ENCODE measurements at places on chromosomes 16 and 17.

DNA sequence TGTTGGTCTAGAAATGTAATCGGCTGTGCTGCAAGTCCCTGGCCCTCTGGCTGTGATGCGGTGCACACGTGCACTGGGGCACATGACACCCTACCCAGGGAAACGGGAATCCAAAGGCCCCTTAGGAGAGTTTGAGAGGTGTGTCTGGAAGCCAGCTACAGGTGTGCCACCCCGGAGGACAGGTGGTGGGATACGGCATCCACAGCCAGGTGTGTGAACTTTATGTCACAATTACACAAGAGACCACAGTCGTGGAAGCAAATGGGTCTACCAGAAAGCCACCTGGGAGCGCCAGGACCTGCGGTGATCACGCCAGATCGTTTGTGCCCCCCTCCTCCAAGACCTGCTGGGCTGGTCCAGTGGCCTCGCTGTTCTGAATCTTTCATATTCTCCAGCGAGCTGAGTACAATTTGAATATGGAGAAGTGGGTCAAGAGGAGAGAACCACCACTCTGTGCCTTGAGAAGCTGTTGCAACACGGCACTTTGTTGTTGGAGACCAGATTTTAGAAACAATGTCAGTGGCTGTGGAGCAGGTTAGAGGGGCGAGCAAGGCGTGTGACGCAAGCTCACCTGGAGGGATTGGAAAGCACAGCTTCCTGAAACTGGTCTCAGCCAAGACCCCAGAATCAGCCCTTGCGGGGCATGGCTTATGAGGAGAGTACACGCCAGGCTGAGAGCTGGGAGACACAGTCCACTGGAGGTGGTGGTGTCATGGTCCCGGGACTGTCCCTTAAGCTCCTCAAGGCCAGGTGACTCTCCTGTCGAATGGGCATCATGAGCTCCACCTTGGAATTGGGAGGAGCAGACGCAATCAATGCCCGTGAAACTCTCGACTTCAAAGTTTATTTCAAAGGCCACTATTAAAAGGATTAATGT lies 37.4 kb downstream of the COX4I1 start:
- no peak for DNase-seq

DNA sequence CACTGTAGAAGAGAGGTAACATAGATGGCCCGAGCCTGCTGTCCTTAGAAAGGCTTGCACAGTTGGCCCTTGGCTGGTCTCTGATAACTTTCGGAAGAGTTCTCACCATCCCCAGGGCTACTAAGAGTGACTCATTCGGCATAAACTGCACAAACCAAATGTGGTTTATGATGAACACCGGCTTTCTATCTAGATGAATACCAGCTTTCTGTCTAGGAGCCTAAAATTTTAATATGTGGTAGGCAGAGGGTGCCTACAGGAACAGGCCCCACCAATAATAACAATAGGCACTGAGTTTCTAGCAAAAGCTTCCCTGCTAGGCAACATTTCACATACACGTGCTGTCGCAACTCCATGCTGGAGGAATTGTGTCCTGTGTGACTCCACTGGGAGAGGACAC lies 15.4 kb downstream of the CNOT1 start:
- no peak for DNase-seq

GRCh38 chr17:37849617-37849972 lies 74.6 kb upstream of the TBC1D3K start:
- DNase-seq: no peak

DNA sequence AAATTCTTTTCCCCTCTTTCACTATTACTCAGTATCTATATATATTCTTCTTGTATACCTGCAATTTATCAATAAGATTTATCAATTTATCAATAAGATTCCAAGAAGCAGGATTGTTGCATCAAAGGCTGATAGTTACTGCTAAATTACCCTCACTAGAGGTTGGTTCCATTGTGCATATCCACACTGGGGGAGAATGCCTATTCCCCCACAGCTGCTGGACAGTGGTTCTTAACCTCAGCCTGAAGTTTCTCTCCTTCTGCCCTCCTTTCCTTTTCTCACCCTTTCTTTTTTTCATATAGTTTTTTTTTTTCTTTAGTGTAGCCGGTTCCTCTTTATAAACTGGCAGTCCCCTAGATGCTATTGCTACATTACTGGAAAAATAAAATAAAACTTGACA lies 6.3 kb downstream of the C17orf78 start:
- no peak for DNase-seq

DNA sequence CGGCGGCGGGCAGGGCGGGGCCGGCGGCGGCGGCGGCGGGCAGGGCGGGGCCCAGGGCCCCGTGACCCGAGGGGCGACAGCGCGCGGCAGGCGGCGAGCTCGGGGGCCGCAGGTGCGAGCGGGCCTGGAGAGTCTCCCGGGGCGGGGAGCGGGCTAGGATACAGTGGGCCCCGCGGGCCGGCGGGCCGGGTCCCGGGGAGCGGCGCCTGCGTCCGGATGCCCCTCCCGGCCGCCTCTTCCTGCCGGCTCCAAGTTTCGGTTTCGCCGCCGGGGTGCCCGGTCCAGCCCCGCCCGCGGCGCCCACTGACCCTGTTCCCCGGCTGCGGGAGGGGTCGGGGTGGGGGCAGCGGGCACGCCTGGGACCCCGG lies at the start of gene RNF213:
Gene RNF213 (plus strand): TSS at position 62 of the 368 bp plus-strand sequence. CDS start 2,830 bp downstream, outside the sequence.
- DNase-seq: no peak

DNA sequence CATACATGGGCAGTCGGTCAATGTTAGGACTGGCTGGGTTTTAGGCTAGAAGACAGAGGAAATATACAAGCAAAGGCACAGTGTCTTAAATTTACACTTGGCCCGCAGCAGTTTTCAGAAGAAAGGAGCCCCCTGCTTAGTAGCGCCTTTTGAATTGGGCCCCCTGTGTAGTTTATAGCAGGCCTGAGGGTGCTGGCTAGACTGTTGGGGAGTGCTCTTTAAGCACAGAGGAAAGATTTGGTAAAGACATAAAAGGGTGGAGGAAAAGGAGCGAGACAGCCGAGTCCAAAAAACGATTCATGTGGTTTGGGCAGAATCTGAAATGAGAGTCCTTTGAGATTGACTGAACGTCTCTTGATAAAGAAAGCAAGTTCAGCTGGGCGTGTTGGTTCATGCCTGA lies 10.6 kb downstream of the RMI2 start:
- no peak for DNase-seq

DNA sequence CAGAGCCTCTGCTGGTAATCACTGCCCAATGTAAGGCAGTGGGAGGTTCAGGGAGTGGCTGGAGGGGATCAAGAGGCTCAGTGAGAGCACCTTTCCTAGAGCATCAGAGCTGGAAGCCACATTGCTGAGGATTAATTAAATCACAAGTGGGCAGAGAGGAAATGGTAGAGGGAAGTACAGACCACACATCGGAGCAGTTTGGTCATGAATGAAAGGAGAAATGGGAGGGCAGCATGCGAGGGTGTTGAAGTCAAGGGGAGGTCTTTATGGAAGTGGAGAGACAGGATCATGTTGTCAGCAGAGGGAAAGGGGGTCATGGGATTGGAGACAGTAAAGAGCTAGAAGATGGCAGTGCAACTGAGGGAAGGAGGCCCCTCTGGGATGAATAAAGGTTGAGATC lies 2.3 kb downstream of the CCL17 start:
- no peak for DNase-seq

- no peak for DNase-seq
Observed at GRCh38 chr17:32471652-32472051, 15.1 kb upstream of the CDK5R1 start.

DNA sequence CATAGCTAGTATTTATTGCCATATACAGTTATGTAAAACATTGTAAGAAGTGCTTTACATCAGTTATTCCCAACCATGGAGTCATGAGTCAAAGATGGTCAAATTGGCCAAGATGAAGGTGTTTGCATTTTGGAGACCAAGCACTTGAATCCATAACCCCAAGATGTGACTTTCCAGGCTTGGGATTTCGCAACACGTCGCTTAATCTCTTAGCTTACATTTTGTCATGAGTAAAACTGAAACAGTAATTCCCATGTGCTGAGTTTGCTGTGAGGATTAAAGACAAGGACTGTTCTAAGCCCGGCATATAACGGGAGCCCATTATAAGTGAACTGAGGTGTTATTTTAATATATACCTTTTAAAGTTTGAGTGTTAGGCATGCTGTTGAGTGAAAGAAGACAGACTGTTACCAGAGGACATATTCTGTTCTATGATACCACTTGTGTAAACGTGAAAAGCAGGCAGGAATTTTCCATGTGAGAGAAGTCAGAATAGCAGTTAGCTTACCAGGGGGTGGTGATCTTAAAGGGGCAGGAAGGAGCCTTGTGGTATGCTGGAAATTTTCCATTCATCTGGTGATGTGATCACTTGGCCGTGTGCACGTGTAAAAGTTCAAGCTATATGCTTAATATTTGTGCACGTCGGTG lies 484.9 kb downstream of the WWOX start:
- no peak for DNase-seq

DNA sequence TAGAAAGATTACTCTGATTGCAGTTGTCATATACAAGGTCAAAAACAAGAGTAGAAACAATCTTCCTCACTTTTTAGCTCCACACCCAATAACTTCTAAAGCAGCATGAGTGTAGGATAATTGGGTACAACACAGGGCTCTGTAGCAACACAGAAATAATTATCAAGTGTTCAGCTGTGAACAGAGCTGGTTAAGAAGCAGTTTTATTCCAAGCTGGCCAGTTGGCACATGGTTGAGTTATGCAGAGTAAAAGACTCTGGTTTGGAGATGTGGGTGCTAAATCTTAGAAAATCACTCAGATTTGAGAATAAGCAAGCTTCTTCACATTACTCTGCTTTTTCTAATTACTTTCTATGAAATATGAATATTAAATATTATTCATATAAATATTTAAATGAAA lies 118.5 kb downstream of the KIF2B start:
- no peak for DNase-seq

DNA sequence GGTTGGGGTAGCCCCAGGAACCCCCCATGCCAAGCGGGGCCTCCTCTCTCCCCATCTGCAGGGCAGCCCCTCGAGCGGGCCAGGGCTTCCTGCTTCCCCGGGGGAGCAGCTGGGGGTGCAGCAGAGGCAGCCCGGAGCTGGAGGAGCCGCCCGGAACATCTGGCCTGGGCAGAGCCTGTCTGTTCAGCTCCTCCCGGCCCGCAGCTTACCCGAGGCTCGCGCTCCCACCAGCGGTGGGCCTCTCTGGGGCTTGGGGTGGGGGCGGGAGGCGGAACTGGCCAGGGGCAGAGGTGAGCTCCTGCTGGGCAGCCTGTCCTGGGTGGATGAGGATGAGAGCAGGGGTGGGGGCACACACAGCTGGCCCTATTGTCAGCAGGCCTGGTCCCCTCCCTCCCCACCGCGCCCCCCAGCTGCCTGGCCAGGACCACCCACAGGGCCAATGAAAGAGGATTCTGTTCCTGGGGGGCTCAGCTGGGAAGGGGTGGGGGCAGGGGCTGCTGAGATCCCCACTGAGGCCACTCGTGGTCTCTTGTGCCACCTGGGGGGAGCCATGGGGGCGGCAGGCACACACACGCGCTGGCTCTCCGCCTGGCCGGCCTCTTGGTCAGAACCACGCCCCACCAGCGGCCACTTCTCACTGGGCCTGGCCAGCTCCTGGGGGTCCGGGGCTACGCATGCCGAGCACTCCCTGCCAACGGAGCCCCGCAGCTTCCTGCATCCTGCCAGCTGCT lies 34.7 kb downstream of the BAHCC1 start:
- DNase-seq: no peak

Data from stimulated activated CD8-positive, alpha-beta memory T cell treated with anti-CD3 and anti-CD28 coated beads, Interleukin-15, amount 100 ng/mL, for 1 hour (primary cell).